Activated T-cell treated with anti-CD3 and anti-CD28 coated beads for 48 hours (primary cell): ENCODE measurements at places on chromosomes 6 and 20.

- DNase-seq = no peak
Measured at GRCh38 chr6:142279350-142280180, 22.2 kb upstream of the ADGRG6 start.

DNA sequence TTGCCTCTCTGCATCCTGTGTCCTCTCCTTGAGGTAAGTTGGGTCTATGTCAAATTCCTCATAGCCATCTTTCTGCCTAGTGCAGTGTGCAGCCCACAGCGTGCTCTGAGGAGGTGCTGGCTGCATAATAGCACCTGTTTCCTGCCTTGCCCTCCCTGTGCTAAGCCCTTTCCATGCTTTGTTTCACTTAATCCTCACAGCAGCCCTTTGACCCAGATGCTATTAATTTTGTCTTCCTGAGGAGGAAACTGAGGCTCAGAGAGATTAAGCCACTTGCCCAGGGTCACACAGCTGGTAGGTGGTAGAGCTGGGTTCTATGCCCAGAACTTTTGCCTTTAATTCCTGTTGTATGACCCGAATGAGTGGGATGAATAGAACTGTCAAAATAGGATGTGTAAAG, 13.5 kb downstream of the FAM83D start:
- DNase-seq = no peak

- DNase-seq = no peak
Measured at GRCh38 chr6:136491754-136492153, 58.5 kb downstream of the MAP7 start.

DNA sequence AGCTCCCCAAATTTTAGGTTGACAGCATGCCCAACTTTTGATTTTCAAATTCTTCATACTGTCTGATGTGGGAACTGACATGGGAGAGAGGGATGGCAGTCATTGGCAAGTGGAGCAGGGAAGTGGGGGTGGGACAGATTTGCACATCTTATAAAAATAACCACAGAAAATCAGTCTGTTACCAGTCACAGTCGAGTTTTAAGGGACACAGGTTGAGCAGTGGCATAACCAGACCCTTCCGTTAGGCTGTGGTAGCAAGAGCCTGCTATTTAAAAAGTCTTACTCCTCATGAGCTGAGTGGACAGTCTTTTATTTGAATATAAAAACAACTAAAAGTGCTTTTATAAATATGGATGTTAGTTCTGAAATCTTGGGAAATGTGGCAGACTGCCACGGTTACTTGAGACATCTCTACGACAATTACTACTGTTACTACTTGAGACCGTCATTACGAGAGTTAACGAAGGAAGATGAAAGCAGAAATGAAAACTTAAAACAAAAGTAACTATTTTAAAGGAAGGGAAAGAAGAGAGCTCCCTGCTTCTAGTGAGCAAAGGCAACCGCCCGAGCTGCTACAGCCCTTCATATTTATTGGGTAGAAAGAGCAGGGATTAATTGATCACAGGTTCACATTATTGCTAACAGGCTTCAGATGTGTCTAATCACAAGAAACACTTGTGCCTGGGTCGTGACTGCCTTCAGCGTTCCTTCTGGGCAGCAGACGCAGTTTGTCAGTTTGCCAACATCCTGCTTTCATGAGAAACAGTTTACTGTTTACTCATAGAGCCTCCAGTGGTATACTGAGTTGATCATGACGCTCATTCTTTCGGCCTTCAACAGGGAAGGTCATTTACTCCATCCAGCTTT, 71.3 kb downstream of the EFHC1 start:
- DNase-seq = no peak

DNA sequence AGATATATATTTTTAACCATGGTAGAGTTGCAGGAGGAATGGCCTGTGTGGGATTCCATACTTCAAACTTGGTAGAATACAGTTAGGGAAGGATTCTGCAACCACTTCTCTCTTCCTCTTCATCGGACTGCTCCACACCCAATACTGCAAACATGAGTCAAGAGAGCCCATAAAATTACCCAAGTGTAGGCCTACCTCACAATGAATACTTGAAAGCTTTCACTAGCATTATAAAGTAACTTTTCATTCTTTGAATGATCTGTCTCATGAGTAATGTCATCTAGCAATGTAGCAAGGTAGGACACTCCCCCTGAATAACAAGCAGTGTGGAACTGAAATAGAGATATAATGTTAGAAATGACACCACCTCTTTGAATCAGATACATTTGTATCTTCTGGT, 79.4 kb downstream of the FOXC1 start:
- DNase-seq = no peak

GRCh38 chr20:5748246-5748645, 2.0 kb upstream of the SHLD1 start:
- DNase-seq = no peak

- no peak for DNase-seq
Measured at GRCh38 chr20:7410150-7410549, 530.1 kb downstream of the HAO1 start.
